ENCODE measurements at places on chromosomes 6 and 20.

GRCh38 chr20:3297079-3297378, 58.0 kb upstream of the SLC4A11 start:
- peak; percentile 57 for DNase-seq

DNA sequence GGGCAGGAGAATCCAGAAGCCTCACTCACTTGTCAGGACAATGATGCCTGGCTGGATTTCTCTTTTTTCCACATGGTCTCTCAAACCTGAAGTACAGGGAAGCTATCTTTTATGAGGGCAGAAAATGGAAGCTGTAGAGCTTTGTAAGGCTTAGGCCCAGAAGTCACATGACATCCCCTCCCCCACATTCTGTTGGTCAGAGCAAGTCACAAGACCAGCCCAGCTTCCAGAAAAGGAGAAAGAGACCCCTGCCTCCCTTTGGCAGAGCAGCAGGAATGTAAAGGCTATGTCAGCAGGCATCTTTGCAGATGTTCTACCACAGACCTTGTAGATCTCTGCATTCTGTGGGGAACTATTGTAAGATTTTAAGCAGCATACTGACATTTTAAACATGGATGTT, 245.5 kb downstream of the SLC35F1 start:
- no peak for DNase-seq

GRCh38 chr20:47585087-47585747, 83.5 kb downstream of the NCOA3 start:
- no peak for DNase-seq

- DNase-seq: peak; percentile 63
Observed at GRCh38 chr6:108807928-108808327, 40.3 kb upstream of the ARMC2 start.

DNA sequence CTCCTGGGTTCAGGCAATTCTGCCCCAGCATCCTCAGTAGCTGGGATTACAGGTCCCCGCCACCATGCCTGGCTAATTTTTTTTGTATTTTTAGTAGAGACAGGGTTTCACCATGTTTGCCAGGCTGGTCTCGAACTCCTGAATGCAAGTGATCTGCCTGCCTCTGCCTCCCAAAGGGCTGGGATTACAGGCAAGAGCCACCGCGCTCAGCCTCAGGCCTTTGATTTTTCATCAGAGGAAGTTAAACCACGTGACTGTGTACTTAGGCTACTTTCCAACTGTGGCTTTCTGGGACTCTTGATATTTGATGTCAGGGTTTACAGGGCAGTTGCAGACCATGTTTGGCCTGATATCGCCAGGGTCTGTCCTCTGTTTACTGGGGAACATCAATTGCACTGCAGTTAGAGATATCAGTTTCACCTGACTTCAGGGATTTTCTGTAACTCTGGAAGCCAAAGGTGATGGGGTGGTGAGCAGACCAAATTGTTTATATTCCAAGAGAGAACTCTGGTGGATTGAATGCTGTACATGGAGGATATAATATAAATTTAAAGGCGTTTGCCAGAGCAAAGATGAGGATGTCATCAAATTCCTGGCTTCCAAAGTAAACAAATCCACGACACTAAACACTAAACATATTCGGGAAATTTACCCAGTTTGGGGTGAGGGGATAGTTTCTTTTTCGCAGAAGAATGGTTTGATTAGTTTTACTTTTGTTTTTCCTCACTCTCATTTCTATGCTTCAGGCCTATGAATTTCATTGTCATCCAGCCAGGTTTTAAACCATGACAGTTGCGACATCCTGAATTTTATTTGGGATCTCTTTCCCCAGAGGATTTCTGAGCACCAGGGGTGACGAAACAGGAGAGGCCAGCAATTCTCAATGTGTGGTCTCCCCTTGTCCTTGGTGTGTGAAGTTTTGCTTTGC, 4.2 kb downstream of the PSMF1 start:
- DNase-seq: peak; percentile 23

DNA sequence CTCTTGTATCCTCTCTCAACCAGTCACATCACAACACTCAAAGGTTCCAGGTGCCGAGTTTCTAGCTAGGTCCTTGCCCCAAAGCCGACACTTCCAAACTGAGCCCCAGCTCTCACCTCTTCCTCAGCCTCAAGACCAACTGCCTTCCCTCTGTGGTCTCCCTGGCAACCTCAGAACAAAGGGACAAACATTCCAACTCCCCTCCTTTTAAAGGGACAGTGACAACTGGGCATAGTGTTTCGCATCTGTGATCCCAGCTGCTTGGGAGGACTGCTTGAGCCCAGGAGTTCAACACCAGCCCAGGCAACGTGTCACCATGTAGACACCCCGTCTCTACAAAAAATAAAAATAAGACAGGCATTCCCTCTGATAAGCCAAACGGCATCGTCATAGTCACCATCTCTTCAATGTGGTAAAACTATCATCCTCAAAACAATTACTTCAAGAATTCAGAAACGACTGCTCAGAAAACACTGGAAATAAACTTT, 11.3 kb downstream of the DIDO1 start:
- DNase-seq: peak; percentile 78

DNA sequence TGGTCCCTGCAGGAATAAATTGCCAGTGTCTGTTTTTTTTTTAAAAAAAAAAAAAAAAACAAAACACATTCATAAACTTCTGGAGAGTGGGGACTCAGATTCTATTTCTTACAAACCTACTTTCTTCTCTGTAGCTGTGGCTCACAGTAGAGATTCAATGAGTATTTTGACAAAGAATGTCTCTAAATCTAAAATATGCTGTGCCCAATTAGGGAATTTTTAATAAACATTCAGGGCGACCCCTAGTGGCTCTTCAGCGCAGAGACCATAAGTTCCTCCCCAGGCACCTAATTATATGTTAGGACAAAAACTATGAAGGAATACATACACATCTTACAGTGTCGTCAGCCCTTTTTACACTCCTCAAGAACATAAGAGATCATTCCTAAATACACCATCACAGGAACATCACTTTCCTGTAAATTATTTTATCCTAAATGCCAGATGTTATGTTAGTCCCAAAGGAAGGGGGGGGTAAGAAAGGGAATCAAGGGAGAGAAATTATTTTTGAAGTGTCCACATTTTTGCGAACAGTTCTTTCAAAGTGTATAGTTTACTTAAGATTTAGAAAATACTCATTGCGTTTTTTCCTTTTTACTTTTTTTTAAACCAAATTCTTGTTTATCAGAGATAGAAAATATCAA, 21.8 kb upstream of the NAA20 start:
- peak; percentile 77 for DNase-seq

GRCh38 chr20:35502352-35502751, 27.1 kb downstream of the C20orf173 start:
- DNase-seq: no peak

- DNase-seq: no peak
Observed at GRCh38 chr6:46652232-46652602, 401 bp downstream of the CYP39A1 start.

DNA sequence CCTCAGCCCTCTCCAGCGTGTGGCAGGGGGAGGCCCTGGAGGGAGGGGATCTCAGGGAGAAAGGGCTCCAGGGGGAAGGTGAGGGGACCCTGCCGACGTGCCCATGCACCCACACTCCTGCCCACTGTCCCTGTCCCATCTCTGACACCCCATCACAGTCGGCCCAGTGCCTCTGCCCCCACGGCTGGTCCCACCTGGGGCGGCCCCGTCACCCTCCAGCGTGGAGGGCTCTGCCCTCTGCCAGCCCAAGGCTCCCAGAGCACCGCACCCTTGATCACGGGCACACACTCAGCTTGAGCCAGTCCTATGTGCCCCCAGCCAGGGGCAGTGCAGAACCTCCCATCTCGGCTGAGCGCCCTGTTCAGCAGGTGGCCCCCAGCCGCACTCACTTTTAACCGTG, 9.2 kb downstream of the SLC4A11 start:
- DNase-seq: no peak

DNA sequence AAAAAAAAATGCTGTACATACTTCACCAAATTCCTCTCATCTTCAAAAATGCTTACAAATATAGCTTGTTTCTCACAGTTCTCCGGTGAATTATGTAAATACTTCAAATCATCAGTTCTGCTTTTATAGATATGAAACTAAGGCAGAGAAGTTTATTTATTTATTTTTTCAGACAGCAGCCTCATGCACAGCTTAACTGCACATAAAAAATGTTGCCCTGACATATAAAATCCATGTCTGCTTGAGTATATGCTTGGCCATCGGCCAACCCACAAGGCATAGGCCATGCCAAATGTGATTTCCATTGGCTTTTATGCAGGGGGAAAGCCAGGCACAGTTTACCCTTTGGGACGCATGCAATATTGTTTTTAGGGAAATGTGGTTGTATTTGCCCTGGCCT, 57.3 kb upstream of the PHACTR2 start:
- DNase-seq: peak; percentile 48

DNA sequence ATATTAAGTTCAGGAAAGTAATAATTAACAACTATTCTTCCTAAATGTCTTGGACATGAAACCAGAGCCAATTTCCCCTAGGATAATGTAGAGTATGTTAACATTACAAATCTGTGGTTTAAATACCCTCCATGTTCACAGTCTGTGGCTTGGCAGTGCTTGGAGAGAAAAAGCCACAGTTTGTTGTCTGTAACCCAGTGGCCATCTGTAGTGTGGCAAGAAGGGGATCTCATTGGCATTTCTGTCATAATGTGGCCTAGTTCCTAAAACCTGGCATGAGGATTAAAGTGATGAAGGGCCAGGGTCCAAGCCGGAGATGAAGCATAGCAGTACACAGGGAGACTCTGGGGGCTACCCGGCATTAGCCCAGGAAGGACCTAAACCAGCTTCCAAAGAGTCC, 31.2 kb downstream of the SYNE1 start:
- DNase-seq: no peak

GRCh38 chr6:15399641-15400470, 154.0 kb downstream of the JARID2 start:
- peak; percentile 96 for DNase-seq

DNA sequence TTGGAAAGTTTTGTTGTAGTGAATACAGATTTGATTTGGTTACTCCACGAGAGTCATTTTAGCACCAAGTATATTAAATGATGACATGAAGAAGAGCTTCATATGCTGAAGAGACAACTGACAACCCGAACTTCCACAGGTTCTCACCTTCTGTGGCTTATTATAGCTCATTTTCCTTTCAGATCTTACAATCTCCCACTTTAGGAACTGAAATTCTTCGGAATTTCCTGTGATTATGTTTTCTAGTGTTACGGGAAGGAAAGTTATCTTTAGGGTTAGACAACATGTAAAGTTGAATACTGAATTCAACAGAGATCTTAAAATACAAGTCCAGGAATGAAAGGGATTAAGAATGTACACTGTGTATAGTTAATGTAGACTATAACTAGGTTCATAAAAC, 49.6 kb upstream of the TXNDC5 start:
- no peak for DNase-seq

GRCh38 chr20:34461779-34462087, 54.5 kb upstream of the DYNLRB1 start:
- no peak for DNase-seq

- DNase-seq: no peak
Observed at GRCh38 chr6:2866171-2866846, 24.6 kb upstream of the SERPINB1 start.

- no peak for DNase-seq
Observed at GRCh38 chr6:98486057-98486456, 348.3 kb upstream of the POU3F2 start.

DNA sequence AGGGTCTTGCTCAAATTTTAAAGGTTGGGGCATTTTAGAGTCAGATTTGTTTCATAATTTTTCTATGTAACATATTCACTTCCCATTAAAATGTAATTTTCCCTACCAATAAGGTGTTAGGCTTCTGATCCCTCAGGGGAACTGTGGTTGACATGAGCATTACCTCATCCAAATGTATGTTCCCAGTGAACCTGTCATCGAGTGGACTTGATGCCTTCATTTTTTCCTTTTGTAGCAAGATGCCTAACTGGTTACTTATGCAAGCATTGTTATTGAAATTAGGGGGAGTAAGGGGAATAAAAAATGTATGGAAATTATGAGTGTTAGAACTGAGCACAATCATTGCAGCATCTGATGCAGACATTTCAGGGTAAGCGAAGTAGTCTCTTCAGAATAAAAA, 360.5 kb downstream of the BCKDHB start:
- DNase-seq: peak; percentile 51

DNA sequence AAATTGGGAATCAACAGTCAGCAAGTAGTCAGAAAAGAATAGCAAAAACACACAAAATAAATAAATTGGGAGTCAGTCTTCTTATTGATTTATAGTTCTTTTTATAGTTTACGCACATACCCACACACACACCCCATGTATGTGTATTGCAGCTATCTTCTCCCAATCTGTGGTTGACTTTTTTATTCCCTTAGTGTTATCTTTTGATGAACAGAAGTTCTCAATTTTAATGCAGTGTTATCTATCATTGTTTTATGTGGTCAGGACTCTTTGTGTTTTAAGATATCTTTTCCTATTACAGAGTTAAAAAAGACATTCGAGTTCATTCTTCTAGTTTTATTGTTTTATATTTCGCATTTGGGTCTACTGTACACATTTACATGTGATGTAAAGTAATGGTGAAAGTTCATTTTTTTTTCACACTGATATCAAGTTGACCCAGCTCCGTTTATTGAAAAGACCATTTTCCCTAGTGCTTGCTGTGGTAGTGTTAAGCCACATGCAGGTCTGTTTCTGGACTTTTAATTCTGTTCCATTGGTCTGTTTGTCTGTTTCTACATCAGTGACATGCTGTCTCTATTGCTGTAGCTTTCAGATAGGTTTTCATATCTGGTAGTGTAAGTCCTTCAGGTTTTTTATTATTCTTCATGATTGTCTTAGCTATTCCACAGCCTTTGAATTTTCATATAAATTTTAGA, 78.4 kb downstream of the ZFAND3 start:
- no peak for DNase-seq

GRCh38 chr20:24702501-24703283, 233.3 kb downstream of the SYNDIG1 start:
- DNase-seq: no peak

DNA sequence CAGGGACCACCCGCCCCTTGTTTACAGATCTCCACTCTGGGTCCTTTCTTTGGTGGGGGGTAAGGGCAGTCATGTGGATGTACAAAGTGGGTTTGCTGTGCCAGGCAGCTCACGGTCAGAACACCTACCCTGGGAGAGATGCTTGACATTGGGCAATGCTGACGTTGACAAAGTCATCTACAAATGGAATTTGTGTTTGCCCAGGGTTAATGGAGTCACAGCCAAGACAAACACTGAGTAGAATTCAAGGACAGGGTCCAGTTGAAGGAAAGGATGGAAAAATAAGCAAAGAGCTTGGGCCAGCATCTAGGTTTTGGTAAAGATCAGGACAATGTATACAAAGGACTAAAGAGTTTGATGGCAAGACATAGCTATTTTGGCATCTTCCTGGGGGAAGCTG, 54.7 kb downstream of the MOCS1 start:
- no peak for DNase-seq

DNA sequence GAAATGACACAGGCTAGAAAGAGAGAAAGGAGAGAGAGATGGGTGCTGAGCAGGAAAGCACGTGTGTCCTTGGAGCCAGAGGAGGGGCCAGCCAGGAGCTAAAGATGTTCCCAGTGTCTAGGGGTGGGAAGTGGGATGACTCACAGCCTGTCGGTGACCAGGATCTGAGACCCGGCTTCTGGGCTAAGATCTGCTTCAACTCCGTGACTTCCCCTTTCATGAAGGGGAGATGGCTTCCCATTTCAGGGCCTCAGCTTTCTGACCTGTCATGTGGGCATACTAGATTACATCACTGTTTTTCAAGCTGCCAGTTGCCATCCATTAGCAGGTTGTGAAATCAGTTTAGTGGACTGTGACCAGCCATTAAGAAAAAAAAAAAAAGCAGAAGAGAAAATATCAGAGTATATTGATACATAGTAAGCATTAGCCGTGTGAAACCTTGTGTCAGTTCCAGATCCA, 5.4 kb downstream of the TGM3 start:
- DNase-seq: peak; percentile 73

All from muscle of leg (tissue), 16 donors.